ENCODE measurements at places on chromosomes 6 and 20. TPM values are rescaled to one million over a fixed set of nuclear protein-coding genes. Genes with fewer than 3 reads are reported as not detected.

The EYA4 gene
- 0.94 TPM for total RNA-seq

The TBP gene
- 17.8 TPM for total RNA-seq

The HMGCLL1 gene
- 43.5 TPM for total RNA-seq

The ACTL10 gene
- total RNA-seq, result 1.6 TPM

The LBP gene
- not detected for total RNA-seq

The CASS4 gene
- 0.31 TPM for total RNA-seq

The DEFB110 gene
- not detected for total RNA-seq

The WFDC2 gene
- total RNA-seq, result 4.4 TPM

The HTR1E gene
- total RNA-seq, result 0.63 TPM

The NOTCH4 gene
- total RNA-seq, result 8.8 TPM

The BIRC7 gene
- total RNA-seq, result not detected

The NDUFAF5 gene
- total RNA-seq, result 46.6 TPM

The NOP56 gene
- total RNA-seq, result 145 TPM

The SPACA1 gene
- not detected for total RNA-seq

The SAMD5 gene
- 22.5 TPM for total RNA-seq

The KIAA1755 gene
- total RNA-seq, result 2.8 TPM

The SLC24A3 gene
- 16.0 TPM for total RNA-seq

The VWA7 gene
- total RNA-seq, result 0.31 TPM

The TREML1 gene
- total RNA-seq, result not detected

The OPRM1 gene
- total RNA-seq, result 0.94 TPM

The SMLR1 gene
- not detected for total RNA-seq

The GRM1 gene
- 25.0 TPM for total RNA-seq
